Esophagus squamous epithelium (tissue), 5 donors: ENCODE measurements at places on chromosomes 4 and X. TPM values are rescaled to one million over a fixed set of nuclear protein-coding genes. Genes with fewer than 3 reads are reported as not detected.

- DNase-seq, result no peak
Measured at GRCh38 chrX:14022019-14022418, 7.7 kb downstream of the GEMIN8 start.

DNA sequence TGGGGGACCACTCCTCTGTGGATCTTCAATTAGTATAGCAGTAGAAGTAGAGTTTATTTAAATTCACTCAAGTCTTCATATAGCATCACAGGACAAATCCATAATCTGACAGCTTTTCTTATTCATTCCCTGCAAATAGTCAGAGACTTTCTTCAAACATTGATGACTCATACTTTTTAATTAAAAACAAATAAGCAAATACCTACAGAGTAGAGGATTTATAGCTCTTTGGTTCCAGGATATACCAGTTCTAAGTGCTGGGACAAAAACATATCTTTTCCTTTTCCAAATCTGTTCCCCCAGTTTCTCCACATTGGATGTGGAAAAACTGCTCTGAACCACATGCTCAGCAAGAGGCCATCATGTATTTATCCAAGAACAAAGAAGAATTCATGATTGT is 24.1 kb downstream of the EMCN start:
- DNase-seq, result no peak

DNA sequence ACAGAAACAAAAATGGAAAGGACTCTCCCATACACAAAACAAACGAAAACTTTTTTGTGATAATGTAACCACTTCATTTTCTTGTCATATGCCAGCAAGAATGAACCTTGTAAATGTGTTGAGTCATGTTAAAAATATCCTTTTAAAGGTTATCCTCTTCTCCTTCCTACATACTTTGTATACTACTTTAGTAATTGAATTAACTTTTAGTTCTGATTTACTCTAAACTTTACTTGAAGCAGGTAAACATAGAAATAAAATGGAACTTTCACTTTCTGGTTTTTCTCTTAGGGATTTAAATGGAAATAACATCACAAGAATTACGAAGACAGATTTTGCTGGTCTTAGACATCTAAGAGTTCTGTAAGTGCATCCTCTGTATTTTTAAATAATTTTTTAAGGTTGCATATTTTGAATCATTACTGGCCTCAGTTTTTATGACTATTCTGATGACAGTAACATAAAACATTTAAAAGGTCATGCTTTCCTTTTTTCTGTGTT is 4.7 kb downstream of the SLIT2 start:
- DNase-seq, result no peak

DNA sequence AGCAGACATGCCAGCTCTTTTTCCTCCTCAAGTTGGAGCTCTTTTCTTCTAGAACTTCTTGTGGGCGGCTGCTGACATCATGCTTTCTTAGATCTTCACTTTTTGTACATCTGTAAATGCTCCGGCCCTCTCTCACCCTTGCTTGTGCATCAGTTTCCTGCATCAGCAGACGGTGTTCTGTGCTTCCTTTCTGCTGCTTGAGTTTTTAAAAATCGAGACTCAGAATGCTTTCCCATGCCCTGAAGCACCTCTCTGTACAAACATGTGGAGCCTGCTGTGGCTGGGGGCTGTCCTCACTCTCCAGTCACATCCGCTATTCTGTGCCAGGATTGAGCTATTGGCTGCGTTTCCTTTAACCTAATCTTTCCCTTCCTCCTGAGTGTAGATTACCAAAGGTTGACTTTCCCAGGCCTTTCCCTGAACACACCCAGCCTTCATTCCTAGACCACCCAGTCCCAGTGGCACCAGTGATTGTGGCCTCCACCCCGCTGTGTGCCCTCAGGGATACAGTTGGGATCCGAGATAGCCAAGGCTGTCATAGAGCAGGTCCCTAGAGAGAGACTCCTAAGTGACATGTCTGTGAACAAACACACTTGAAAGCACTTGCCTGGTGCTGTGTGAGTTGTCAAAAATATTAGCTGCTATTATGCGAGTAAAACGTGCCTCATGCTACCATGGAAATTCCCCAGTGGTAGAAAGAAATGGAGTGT is 41.9 kb downstream of the TNIP2 start:
- DNase-seq, result no peak

The ARX gene
- not detected for total RNA-seq

The INTU gene
- total RNA-seq, result 6.3 TPM

The TGIF2LX gene
- not detected for total RNA-seq

The KCTD8 gene
- not detected for total RNA-seq
